Omental fat pad (tissue), 4 donors: ENCODE measurements at places on chromosomes 5 and 9. TPM values are rescaled to one million over a fixed set of nuclear protein-coding genes. Genes with fewer than 3 reads are reported as not detected.

PCDHB3 gene
- 2.0 TPM for total RNA-seq

CCDC152 gene
- total RNA-seq: 0.79 TPM

RLN2 gene
- not detected for total RNA-seq

SAPCD2 gene
- not detected for total RNA-seq

CDO1 gene
- 151 TPM for total RNA-seq

POLR1E gene
- 23.6 TPM for total RNA-seq

FOXD4L5 gene
- not detected for total RNA-seq

SLC36A3 gene
- not detected for total RNA-seq

DNA sequence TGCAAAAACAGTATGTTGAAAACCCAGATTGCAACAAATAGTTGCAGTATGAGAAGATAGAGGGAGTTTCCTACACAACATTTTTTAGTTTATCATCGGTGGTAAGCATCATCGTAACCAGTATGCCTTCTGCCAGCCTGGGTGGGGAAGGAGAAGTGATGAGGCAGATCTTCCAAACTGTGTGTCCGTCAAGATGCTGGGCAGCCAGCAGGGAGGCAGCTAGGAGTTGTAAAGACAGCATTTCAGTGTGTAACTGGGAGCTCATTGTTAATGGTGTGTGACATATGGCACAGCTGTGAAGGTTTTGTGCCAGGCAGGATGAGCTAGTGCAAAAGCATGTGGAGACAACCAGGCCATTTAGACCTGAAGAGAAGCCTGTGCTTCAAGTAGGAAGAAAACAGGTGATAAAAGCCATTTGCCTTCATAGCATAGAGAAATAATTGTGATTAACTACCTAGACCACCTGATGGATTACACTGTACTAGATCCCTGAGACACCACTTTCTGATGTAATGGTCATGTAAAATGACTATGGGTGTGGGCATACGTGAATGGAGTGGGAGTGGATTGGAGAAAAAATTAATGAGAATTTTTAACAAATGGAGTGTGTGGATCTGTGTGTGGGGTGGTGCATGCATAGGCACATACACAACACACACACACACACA lies 347.0 kb upstream of the ADAMTSL1 start:
- DNase-seq: no peak

DNA sequence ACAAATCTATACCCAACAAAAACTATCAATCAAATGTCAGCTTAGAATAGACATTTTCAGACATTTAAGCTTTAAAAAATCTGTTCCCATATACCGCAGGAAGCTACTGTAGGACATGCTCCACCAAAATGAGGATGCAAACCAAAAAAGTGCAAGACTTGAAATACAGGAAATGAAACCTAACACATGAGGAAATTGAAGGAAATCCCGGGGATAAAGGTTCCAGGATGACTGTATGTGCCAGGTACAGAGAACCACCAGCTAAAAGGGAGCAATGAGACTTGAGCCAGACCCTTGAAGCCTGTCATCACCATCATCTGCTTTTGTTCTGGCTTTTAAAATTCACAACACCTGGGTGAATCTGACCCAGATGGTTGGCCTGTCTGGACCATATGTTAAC lies 21.4 kb downstream of the DIAPH1 start:
- no peak for DNase-seq

DNA sequence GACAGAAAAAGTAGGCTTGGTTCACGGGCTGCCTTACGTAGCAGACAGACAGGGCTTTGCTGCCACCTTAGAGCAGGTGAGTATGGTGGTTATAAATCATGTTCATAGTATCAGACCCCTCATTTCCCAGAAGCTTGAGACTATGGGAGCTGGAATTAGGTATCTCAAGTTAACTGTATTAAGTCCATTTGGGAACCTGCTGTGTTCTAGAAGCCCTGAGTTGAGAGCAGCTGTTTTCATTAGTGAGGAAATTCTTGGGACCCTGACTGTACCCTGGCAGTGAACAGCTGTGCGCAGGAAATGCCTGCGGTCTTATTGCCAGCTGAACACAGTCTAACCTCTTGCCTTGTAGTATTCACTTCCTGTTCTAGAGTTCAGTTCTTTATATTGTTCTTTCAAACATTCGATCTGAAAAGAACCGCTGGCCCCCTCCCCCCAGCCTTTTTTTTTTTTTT lies 29.8 kb downstream of the UGCG start:
- no peak for DNase-seq

GRCh38 chr9:128405077-128405779 lies 15.4 kb upstream of the CERCAM start:
- DNase-seq: no peak

GRCh38 chr5:54959673-54960418 lies 25.5 kb downstream of the ESM1 start:
- DNase-seq: no peak

- DNase-seq: no peak
These were observed 1075.1 kb downstream of the NR2F1-AS1 start for GRCh38 chr5:92505925-92506324.

GRCh38 chr5:17441351-17441750 lies 56.7 kb upstream of the TAF11L2 start:
- DNase-seq: no peak

DNA sequence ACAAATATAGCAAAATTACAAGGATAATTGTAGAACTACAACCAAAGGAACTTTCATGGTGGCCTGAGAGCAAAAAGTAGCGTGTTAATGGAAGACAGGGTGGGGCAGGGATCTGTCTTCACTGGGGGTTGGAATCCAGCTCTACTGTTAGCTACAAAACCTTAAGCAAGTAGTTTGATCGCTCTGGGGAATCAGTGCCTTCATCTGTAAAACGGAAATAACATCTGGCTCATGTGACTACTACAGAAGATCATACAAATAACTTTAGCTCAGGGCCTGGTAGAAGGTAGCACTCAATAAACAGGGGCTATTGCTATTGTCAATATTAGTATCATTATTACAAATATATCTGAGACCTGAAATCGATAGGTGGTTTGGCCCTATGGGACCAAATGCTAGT lies 40.4 kb downstream of the ZNF608 start:
- no peak for DNase-seq

DNA sequence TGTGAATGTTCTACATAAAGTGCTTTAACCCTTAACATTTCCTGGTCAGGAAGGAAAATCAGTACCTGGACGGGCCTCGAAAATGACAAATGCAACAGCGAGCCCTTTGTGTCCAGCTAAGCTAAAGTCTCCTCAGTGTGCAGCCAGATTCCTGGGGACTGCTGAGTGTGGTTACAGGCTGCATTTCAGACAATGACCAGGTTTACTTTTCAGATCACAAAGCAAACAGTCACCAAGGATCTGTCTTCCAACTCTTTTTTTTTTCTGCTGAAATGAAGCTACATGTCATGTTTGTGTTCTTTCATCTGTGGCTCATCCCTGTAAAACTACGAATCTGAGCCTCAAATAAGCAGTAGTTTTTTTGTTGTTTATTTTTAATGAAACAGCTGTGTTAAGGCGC lies 20.8 kb downstream of the SLC46A2 start:
- DNase-seq: no peak

GRCh38 chr5:165525271-165525670 lies 2019.9 kb downstream of the MAT2B start:
- no peak for DNase-seq

DNA sequence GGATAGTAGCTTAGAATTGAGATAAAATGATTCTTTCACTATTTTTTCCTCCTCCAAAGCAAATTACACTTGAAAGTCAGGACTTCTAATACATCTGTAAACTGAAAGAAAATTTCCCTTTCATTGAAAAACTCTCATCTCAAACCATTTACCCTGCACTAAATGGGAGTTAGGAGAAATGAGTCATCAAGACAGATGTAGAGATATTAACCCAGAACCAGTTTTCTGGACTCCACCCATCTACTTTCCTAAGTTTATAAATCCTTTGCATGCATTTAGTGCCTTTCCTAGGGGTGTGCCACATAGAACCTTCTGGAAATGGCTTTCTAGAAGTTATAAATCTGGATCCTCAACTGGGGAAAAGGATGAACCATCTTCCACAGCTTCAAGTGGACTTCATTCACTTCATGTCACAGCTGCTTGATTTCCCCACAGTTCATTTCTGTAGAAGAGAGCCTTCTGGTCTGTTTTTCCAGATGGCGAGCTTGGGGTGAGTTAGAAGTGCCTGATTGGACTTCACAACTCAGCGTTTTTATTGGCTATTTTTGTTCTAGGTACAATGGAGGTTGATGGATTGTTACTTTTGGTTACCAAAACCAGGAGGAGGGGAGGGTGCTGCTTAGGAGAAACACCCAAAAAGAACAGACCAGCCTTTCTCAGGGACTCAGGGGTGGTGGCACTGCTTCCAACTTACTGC lies 72.5 kb upstream of the GPR151 start:
- no peak for DNase-seq

GRCh38 chr5:37811866-37812265 lies 28.0 kb downstream of the GDNF start:
- no peak for DNase-seq

GRCh38 chr9:107174441-107174840 lies 108.6 kb upstream of the RAD23B start:
- DNase-seq: no peak

DNA sequence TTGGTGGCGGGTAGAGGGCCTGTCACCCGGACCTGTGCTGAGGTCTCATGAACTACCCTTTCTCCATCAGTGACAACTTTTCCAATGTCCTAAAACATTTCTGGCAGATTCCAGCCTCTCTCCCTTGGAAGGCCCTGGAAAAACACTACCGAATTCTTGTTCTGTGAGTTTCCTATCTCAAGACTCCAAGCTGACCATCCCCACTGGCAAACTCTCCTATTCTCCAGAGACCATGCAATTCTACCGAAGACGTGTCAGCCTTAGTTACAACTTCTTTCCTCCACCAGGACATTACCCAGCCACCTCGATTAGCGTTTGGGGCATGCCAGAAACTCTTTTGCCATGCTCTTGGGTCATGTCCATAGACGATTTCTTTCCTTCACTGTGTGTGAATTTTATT lies 26.8 kb upstream of the GABRP start:
- no peak for DNase-seq

DNA sequence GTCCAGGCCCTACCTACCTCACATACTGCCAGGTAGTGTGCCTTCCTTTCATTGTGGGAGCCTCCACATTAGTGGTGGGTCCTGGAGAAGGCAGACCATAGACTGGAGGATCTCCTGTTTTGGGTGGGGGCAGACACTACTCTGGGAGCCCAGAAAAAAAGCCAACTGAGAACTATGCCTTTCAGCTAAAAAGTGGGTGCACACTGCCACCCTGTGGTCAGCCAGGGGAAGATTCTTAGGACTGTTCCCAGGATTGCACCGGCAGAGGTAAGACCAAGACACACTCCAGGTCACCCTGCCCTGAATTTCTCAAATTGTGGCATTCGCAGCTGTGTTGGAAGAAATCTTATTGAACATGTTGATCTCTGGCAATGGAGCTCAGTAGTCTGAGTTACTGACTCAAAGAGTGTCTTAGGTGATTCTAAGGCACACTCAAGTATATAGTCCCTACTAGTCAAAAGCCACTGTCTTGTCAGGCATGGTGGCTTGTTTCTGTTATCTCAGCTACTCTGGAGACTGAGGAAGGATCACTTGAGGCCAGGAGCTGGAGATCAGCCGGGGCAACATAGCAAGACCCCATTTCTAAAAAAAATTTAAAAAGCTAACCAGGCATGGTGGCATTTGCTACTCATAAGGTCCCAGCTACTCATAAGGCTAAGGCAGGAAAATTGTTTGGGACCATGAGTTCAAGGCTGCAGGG lies 3.6 kb downstream of the SIGMAR1 start:
- DNase-seq: no peak

- no peak for DNase-seq
These were observed 54.9 kb upstream of the PITX1 start for GRCh38 chr5:135088911-135089310.

DNA sequence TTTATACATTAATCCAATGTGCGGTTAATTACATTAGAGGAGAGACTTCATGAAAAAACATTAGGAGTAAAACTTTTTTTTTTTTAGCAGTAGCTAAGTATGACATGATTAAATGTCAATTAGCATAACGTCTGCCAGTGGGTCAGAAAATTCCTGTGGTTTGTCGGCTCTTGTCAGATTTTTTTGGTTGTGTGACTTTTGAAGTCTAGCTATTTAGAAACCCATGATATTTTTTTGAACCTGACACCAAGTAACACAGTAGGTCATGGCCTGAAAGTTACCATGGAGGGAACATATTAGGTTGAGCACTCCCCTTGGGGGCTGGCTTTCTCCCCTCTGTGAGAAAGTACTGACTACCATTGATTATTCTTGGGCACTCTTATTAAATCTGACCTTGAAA lies 84.8 kb upstream of the ALDH1A1 start:
- DNase-seq: no peak

- no peak for DNase-seq
These were observed 139.1 kb downstream of the KCNIP1 start for GRCh38 chr5:170642776-170643436.

DNA sequence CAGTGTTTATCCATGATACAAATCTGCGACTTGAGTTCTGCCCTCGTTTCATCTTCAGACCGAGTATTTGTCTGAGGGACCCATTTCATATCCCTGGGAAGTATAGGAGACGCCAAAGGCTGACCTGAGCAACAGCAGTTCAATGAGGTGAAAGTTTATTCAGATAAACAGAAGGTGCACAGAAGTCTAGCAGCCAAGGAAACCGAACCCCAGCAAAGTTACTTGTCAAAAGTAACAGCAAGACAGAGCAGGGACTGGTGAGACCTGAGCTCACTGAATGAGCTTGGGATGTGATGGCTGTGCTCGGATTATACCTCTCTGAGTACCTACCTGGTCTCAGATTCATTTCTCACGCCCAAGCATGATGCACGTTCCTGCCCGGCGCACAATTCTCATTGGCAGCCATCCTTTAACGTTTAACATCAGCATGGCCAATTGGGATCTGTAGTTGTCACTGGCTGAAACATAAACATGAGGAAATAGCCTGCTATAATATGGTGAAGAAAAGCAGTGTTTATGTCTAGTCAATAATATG lies 599 bp downstream of the LYRM7 start:
- no peak for DNase-seq

- no peak for DNase-seq
These were observed 85.3 kb upstream of the ADRB2 start for GRCh38 chr5:148740966-148741742.

DNA sequence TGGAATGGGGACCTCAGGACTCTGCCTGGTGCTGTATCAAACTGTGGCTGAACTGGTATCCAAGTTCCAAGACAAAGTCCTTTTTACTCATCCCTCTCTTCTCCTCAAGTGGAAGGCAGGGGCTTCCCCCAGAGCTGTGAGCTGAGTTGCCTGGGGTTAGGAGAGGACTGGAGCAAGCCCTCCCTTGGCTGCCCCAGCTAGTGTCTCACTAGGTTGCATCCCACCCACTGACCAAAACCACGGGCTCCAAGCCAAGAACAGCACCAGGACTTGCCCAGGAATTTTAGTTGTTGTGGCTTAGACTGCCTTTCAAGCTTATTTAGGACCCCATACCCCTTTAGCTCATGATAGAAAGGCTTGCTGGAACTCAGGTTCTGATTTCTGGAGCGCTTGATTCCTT lies 158.7 kb upstream of the TNC start:
- DNase-seq: no peak

- DNase-seq: no peak
These were observed 189.0 kb upstream of the MEF2C start for GRCh38 chr5:89071941-89072331.

- DNase-seq: no peak
These were observed 104.1 kb upstream of the SLC12A2 start for GRCh38 chr5:127979475-127979874.
